ENCODE measurements at places on chromosomes 16 and 17.

DNA sequence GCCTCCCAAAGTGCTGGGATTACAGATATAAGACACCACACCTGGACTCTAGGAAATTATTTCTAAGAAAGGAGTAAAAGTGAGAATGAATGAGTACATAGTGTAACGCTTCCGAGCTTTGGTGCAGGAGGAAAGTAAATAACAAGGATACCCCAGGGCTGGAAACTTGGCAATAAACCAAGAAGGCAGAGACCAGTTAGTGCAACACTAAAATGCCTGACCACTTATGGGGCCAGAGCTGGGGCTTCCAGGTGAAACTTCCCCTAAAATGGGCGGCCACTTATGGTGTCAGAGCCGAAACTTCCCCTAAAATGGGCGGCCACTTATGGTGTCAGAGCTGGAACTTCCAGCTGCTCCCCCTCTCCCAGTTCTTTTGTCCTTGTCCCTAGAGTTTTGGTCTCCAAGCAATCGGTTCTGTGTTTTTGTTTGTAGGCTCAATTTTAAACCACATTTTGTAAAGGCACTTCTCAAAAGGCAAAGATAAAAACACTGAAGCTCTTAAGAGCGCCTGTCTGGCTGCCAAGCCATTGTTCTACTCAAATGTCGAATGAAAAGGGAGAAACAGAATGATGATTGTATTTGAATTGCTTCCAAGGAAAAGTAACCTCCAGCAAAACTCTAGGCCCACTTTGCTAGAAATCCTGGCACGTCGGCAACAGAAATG, 63.9 kb downstream of the NXN start:
- DNase-seq = no peak

DNA sequence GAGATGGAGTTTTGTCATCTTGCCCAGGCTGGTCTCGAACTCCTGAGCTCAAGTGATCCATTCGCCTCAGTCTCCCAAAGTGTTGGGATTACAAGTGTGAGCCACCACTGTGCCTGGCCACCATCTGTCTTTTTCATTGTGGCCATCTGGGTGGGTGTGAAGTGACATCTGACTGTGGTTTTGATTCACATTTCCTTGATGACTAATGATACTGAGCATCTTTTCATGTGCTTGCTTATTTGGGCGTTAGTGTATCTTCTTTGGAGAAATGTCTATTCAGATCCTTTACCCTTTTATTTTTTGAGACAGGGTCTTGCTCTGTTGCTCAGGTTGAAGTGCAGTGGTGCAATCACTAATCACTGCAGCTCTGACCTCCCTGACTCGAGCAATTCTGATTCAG, 53.9 kb upstream of the ERN1 start:
- DNase-seq = no peak

- no peak for DNase-seq
Observed at GRCh38 chr16:1107731-1108130, 11.7 kb upstream of the C1QTNF8 start.

GRCh38 chr17:79624718-79625478, 14.0 kb upstream of the RBFOX3 start:
- no peak for DNase-seq

DNA sequence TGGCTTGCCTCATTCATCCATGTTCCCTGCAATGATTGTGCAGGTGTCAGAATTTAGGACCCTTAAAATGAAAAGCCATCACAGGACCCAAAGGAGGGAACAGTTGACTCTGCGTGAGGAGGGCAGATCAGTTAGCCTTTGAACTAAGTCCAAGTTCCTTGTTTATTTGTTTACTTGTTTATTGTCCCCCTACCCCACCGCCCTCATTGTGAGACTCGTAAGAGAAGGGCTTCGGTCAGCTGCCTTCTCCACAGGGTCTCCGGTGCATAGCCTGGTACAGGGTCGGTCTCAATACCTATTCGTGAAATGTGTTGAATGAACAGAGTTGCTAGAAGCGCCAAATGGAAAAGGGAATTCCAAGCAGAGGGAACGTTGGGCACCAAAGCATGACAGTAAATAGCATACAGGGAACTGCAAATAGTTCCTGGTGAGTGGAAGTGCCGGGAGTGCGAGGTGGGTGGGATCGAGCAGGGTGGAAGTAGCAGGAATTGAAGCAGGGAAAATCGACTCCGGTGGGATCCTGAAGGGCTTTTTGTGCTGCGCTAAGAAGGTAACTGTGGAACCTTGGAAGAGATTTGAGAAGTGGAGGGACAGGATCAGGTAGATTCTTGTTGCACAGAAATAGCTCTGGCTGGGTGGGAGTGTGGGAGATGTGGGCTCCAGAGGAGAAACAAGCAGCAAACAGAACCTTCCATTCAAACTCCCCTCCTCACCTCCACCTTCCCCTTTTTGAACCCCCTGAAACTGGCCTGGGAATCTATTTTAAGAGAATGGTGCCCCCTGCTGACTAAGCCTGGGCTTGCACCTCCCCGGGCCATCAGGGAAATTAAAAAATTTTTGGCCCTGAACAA, 12.7 kb downstream of the SLC35B1 start:
- no peak for DNase-seq

DNA sequence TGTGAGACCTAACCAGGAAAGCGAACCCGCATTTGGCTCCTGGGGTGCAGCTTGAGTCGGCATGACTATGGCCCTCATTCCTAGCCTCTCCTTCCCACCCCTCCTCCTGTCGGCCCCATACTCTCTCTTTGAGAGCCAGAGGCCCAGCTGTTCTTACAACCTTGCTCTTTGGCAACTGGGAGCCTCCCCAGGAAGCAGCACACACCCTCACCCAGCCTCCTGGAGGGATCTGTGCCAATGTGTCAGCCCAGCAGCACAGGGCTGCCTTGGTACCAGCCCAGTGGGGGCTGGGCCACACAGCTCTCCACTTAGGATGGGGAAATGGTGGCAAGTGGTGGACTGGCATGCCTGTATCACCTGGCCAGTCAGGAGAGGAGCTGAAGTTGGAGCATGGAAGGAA, 70.3 kb upstream of the LGALS9 start:
- no peak for DNase-seq

GRCh38 chr17:46874906-46875305, 23.5 kb downstream of the WNT9B start:
- DNase-seq = no peak

DNA sequence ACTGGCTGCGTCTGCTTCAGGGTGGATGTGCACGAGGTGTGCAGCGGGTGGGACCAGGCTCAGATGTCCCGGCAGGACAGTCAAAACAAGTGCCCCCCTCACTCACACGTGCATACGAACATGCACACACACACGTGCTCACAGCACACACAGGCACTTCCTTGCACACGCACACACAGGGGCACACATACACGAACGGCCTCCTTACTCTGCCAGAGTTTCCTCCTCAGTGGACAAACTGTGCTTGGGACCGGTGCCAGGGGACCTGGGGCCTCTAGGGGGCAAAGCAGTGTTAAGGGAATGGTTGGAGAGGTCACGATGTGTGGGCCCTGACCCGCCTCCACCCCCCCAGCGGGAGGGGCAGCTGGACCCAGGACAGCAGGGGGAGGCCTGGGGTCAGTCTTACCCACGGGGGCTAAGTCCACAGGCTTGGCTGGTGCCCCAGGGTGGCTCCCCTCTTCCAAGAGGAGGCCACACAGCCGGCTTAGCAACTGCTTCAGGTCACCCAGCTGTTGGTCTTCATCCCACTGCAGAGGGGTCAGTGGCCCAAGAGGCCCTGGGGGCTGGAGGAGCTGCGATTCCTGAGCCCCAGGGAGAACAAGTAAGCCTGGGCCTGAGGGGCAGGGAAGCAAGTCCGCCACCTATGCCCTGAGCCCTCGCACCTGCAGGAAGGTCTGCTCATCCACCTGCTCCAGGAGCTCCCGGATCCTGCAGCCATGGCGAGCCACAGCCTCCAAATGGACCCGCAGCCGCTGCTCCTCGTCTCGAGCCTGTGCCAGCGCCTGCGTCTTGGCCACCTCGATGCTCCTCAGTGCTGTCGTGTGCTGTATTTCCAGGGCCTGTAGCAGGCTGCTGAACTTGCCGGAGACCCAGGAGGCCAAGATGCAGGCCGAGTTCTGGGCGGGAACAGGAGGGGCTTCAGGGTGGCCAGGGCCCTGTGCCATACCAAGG, 4.9 kb downstream of the TRIM65 start:
- DNase-seq = no peak

GRCh38 chr17:57228911-57229310, 27.4 kb upstream of the MSI2 start:
- no peak for DNase-seq

GRCh38 chr17:33178681-33179080, 114.4 kb downstream of the ASIC2 start:
- no peak for DNase-seq

- DNase-seq = no peak
Observed at GRCh38 chr16:81516478-81517149, 72.0 kb downstream of the CMIP start.

GRCh38 chr16:3541527-3542155, 35.6 kb downstream of the NLRC3 start:
- DNase-seq = no peak

DNA sequence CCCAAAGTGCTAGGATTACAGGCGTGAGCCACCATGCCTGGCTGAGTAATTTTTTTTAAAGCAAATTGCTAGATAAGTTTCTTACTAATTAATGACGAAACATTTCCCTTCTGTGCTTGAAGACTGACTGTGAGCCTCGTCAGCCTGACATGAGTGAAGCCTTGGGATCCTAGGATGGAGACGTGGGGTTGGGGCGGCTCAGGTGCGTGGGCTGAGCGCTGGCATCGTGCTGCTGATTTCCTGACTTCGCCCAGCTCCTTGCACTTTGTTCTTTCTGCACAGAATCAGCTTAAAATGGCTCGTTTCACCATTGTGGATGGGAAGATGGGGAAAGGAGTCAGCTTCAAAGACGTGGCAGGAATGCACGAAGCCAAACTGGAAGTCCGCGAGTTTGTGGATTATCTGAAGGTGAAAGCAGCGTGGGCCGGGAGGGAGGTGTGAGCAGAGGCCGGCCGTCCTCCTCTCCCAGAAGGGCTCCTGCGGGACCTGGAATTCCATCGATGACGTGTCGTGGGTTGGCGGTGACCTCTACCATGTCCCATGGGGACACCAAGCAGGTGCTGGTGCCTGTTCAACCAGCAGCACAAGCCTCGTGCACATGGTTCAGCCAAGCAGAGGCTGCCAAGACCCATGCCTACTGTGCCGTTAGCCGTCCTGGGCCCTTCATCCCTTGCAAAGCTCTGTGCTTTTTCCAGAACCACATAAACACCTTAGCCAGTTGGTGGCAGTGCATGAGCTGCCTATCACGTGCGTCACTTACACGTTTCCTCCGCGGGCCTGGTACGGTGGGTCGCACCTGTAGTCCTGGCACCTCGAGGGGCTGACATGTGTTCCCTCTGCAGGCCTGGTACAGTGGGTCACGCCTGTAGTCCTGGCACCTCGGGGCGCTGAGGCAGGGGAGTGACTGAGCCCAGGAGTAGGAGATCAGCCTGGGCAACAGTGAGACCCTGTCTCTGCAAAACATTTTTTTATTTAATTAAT, 22.5 kb downstream of the SPG7 start:
- no peak for DNase-seq

GRCh38 chr16:72295914-72296313, 124.0 kb upstream of the PMFBP1 start:
- DNase-seq = no peak

GRCh38 chr16:73775841-73776388, 520.7 kb upstream of the PSMD7 start:
- no peak for DNase-seq

DNA sequence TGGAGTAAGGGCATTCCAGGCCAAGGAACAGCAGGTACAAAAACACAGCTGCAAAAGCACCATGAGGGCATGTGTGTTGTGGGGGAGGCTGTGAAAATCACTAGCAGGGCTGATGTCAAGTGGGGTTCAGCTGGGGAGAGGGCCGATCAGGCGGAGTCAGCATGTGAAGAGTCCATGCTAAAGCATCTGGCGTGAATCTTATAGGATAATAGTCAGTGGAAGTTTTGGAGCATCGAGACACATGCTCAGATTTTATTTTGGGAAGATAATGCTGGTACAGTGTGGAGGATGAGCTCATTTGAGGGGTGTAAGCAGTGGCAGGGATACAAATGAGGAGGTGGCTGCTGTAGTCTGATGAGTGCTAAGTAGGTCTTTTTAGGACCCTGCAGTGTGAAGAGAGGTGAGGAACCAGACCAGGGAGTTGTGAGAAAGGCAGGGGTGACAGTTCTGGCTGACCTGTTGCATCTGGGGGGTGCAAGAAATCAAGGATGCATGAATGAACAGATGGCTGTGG, 30.3 kb downstream of the MMD start:
- no peak for DNase-seq

GRCh38 chr17:38453951-38454421, 25.7 kb downstream of the ARHGAP23 start:
- DNase-seq = no peak

- DNase-seq = no peak
Observed at GRCh38 chr17:48554412-48555257, 9.7 kb upstream of the HOXB2 start.

DNA sequence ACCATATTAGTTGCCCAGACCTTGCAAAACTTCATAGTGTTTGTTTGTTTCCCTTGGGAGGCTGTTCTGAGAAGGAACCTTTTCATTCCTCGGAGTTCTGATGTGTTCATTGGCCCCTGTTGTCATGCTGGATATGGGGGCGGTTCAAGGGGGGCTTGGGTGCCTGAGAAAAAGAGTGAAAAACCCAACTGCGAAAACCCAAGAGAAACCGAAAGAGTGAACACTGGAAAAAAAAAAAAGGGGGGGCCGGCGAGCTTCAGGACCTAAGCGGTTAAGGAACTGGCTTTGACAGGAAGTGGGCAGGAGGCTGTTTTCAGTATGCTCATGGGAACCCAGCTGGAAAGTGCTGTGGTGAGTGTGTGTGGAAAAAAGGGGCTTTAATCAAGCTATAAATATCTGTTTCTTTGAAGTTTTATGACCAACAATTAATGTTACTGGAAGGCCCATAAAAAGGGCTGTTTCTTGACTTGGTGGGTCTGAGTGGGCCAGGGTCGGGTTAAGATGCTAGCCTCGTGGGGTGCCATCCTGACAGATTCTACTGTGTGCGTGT, 510.7 kb downstream of the MAF start:
- no peak for DNase-seq

DNA sequence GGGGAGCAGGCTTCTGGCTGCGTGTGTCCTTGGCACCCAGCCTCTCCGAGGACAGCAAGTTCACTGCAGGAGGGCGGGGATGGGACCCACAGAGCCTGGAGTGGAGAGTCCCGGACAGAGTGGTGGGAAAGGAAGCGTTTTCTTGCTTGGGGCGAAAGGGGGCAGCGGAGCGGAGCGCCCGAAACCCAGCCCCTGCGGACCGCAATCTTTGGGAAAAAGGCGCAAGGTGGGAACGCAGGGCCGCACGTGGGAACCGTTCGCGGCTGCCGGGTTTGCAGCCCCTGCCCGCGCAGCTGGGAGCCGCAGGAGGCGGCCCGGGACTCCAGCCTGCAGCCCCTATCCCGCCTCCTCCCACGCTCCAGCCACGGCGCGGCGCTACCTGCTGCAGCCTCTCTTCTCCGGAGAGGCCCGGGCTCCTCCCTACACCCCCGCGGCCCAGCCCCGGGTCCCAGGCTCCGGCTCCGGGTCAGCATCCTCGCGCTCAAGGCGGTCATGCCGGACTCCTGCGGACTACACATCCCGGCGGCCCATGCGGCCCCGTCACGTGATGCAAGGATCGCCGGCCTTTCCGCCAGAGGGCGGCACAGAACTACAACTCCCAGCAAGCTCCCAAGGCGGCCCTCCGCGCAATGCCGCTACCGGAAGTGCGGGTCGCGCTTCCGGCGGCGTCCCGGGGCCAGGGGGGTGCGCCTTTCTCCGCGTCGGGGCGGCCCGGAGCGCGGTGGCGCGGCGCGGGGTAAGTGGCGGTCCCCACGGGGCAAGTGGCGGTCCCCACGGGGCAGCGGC, at the start of the genes NTHL1 and TSC2:
Gene NTHL1, minus strand, starts transcription at position 505 of the 786 bp plus-strand sequence. Its CDS starts 11 bp downstream, at position 494.
Gene TSC2, plus strand, starts transcription at position 656 of the 786 bp plus-strand sequence. CDS start 631 bp downstream, outside the sequence.
- peak; percentile 98 for DNase-seq

Measured in mesendoderm (in vitro differentiated cells).